ENCODE measurements at places on chromosomes 3 and 15.
A peak's percentile ranks its signal among the peaks of the same experiment; 100 is the strongest.

- no peak for DNase-seq
These were observed 3.9 kb upstream of the CIDEC start for GRCh38 chr3:9883706-9884554.

DNA sequence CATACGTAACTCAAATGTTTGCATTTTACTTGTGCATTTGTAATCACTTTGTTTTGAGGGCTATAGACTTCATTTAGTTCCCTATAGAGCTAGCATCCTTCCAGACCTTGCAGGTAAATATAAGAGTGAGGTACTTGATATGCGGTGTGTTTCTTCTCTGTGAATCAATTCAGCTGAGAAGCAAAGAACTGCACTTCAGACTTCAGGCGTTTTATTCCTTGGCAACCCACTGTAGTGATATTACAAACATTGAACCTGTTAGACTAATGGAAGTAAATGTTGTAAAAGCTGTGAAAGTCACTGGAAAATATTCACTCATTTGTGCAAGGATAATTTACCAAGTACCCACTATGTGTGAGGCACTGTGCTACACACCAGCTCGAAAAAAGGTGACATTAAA is 94.1 kb upstream of the CHL1 start:
- DNase-seq, result no peak

- DNase-seq, result no peak
These were observed 153.6 kb downstream of the AKAP13 start for GRCh38 chr15:85534031-85534430.

- DNase-seq, result no peak
These were observed 14.2 kb downstream of the TMEM43 start for GRCh38 chr3:14138878-14139655.

DNA sequence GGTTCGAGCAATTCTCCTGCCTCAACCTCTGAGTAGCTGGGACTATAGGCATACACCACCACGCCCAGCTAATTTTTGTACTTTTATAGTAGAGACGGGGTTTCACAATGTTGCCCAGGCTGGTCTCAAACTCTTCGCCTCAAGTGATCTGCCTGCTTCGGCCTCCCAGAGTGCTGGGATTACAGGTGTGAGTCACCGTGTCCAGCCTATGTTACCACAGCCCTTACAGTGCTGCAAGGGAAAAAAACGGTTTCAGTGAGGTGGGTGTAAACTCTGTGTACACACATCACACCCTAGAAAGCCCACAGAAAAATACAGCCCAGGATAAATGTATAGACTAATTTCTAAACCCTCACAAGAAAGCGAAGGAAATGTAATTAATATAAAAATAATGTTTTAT is 103.5 kb upstream of the AKAP13 start:
- no peak for DNase-seq

DNA sequence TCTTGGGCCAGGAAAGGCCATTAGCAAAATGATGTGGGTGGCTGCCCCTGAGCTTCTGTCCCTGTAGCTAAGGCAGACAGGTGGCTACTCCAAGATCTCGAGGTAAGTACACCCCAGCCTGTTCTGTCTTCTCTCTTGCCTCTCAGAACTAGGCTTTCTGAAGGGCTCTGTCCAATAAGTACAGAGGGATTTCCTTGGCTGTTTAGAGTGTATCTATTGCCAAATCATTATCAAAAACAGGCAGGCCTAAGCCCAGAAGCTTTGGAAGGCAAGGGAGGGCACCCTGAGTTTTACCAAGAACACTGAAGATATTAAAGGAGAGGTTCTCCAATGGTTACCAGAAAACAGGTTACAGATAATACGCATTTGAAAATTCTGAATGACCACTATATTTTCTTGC is 156.6 kb downstream of the MYRIP start:
- DNase-seq, result no peak

GRCh38 chr3:88440701-88441100 is 290.9 kb downstream of the C3orf38 start:
- DNase-seq, result no peak

- no peak for DNase-seq
These were observed 50.1 kb downstream of the KCNMB3 start for GRCh38 chr3:179200790-179201189.

DNA sequence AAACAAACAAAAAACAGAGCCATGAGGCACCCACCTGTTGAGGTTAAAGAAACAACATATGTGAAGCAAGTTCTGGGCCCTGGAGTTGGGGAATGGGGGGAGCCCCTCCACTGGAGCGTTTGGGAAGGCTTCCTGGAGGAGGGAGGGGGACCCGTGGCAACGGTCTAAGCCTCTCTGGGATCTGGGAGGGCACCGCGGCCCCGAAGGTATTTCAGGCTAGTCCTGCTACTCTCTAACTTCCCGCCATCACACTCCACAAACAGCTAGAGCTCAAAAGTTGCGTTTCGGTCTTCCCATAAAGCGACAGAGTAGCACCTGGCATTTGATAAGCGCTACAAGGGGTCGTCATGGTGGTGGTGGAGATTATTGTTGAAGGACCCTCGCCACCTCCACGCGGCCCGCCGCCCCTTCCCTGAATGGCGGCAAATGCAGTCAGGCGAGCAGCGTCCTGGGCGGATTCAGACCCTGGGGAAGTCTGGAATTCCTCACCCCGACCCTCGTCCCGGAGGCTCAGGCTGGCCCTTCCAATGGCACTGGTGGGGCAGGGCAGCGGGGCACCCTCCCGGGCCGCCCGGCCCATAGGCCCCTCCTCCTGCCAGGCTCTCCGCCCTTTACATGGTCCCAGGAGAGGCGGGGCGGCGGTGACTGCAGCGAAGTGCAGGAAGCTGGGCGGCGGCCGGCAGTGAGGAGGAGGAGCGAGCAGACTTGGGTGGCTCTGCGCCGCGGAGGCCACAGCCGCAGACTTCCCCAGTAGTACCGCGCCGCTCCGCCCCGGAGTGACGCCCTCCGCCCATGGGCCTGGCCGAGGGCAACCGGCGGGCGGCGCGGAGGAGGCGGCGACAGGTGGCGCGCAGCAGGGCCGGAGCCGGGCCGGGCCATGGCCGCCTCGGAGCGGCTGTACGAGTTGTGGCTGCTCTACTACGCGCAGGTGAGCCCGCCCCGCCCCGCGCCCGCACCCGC is at the start of gene NBEAL2:
NBEAL2 (plus strand) TSS at position 682 of the 960 bp plus-strand sequence; CDS start at position 878, 196 bp downstream.
- peak; percentile 86 for DNase-seq

DNA sequence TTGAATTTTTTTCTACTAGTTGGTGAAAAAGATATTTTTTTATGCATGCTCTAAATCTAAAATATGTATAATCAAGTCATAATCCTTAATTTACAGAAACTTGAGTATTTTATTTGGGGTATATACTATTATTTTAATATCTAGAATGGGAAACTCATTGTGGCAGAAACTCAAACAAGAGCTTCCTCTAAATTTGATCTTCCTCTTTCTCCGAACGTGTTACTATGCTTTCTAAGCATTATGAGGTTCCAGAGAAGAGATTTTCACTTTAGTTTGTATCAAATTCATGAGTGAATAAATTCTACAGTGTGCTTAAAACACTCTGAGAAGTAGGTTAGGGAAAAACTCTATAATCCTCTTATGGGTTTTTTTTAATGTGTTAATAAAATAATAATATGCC is 173.1 kb downstream of the POTEB3 start:
- DNase-seq, result no peak

DNA sequence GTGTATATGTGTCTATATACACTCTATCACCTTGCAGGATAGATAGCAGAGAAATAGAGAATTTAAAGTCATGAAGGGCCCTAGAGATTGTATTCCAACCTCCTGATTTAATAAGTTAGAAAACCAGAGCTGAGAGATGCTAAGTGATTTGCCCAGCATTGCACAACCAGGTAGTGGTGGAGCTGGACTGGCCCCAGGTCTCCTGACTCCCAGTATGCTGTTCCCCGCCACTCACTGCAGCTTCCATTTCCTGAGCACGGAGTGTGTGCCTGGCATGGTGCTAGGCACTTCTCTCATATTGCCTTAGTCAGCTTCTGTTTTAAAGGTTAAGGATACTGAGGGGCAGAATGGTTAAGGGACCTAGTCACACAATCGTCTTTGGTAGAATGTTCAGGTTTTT is 129.4 kb upstream of the KLHL25 start:
- DNase-seq, result no peak

- DNase-seq, result no peak
These were observed 18.7 kb downstream of the TNFAIP8L3 start for GRCh38 chr15:51075826-51076523.

GRCh38 chr3:168894214-168894613 is 769.3 kb downstream of the MECOM start:
- DNase-seq, result no peak

GRCh38 chr3:171874251-171874681 is 31.1 kb downstream of the TMEM212 start:
- DNase-seq, result peak; percentile 23

- DNase-seq, result no peak
These were observed 139.1 kb downstream of the GBE1 start for GRCh38 chr3:81622395-81622794.

DNA sequence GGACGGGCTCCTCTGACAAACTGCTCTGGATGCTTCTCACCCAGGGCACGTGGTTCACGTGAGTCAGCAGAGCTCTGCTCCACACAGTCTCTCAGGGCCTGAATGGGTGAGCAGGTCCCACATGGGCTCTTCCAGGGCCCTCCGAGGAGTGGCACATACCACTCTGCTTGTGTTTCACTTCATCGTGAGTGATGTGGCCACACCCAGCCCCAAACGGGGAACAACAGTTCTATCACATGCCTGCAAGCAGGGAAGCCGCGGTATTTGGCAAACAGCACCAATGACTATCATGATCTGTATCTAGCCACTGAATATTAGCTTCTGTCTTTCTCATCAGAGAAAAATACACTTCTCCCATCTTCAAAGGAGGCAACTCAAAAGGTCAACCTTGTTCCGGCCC is 352.8 kb downstream of the GABRG3 start:
- no peak for DNase-seq

GRCh38 chr3:76429581-76430177 is 610.2 kb upstream of the ROBO2 start:
- no peak for DNase-seq

DNA sequence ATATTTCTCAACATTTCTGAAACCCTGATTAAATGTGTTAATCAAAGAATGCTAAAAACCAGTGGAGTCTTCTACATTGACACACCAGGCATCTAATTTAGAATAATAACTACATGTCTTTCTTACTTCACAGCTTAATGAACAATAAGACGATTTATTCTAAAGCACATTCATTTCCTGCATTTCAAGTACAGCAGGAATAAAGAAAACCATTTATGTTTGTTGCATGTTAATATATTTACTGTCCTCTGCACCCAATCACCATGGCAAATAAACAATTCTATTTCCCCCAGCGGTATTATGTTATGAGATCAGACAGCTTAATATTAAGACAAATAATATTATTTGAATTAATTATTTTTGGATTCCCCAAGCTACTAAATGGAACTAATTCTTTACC is 1336.3 kb upstream of the CADM2 start:
- no peak for DNase-seq

DNA sequence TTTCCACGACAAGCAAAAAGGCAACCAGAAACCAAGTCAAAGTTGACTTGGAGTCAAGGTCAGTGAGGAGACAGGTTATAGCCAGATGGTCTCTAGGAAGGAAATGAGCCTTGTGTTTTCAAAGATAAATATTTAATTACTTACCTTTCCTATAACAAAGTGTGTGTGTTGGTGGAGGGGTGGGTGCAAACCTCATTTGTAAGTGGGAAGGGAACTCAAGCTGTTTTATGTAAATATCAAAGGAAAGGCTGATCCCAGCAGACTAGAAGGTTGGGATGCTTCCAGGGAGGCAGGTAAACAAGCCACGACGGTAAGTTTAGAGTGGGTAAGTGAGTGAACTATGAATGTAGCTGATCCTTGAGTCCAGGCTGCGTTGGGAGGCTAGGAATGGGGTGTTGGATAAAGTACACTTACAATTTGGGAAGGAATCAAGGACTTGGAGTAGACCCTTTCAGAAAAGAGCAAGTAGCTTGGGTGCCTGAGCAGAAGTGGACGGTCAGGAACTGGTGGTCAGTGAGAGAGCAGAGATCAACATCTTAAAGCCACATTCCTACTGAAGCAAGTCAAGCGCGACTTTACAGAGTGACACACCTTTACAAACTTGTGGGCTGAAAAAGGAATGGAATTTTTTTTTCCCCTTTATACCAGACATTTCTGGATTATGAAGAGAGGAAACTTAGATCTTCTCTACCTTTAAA is 82.0 kb upstream of the TBL1XR1 start:
- no peak for DNase-seq

DNA sequence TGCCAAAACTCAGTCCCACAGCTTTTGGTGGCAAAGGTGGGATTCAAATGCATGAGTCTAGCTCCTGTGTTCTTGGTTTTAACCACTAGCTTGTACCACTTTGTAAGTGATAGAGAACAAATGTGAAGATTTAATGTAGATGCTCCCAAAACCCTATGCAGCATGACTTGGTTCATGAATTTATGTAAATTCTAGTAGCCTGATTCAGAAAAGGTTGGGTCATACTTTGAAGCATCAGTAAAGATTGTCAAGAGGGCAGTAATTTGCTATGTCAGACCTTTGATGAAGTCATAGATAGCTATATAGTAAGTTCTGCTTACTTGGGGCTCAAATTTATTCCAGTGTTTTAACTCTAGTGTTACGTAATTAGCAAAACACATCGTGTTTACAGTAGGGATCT is 75.6 kb downstream of the VPS8 start:
- no peak for DNase-seq

- no peak for DNase-seq
These were observed 15.7 kb downstream of the GK5 start for GRCh38 chr3:142209655-142210054.

- DNase-seq, result no peak
These were observed 197.7 kb downstream of the FNDC3B start for GRCh38 chr3:172236771-172237742.
